ENCODE measurements at places on chromosomes 2 and 18.
A peak's percentile ranks its signal among the peaks of the same experiment; 100 is the strongest.

DNA sequence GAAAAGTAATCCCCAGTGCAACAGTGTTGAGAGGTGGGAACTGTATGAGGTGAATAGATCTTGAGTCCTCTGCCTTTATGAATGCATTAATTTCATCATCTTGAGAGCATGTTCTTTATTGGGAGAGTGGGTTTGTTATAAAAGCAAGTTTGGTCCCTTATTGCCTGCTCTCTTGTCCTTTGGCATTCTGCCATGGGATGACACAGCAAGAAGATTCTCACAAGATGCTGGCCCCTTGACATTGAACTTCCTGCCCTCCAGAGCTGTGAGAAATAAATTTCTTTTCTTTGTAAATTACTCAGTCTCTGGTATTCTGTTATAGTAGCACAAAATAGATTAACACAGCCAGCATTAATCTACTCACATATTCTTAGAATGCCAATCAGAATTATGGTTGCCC lies 108.6 kb downstream of the EHBP1 start:
- DNase-seq = no peak

DNA sequence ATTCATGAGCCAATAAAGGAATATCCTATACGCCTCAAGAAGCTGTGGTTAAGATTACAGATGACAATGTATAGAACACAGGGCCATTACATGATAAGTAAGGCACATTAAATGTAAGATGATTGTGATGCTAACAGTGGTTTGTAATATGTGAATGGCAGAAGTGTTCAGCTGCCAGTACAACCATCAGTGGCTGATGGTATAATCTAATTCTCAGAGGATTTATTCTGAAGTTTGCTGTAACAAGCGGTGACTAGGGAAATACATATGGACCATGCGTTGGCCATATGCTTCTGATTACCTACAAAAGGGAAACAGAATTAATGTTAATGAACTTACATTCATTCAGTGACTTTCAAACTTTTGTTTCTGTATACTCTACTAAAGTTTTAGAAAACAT lies 750.8 kb upstream of the KLHL29 start:
- no peak for DNase-seq

DNA sequence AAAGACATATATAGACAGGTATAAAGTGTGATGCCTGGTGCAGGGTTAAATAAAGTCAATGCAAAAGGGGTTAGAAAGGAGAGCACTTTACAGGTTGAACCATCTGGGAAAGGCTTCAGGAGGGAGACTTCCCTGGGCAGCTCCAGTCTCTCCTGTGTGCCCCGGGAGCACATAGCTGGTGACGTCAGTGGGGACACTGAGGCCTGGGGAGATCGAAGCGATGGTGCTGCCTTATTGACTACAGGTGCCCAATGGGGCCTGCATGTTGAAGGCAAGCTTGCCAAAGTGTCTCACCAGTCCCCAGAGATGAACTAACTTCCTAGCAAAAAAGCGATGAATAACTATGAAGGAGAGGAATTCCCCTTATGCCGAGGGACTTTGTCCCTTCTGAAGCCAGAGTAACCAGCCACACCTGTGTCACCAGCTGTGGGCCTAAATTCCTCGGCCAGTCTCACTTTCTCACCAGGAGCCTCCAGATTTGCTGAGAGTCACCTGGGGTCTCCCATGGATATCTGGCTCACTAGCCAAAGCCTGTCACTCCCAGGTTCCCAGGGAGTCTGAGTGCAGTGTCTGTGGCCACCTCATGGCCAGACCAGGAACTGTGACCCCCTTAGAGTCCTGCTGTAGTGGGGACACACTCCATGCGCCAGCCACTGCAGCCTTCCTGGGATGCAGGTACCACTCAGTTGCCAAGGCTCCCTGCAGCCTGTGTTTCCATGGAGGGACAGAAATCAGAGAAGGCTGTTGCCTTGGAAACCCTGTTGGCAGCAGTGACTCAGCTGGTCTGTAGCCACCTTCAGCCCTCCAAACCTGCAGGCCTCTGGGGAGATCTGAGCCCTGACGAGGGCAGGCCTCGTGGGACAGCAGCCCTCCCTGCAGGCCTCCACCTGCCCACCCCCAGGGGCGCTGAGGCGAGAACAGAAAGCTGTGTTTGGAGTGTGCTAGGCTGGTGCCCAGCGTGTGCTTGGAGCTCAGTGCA lies 128.7 kb downstream of the CTIF start:
- no peak for DNase-seq

DNA sequence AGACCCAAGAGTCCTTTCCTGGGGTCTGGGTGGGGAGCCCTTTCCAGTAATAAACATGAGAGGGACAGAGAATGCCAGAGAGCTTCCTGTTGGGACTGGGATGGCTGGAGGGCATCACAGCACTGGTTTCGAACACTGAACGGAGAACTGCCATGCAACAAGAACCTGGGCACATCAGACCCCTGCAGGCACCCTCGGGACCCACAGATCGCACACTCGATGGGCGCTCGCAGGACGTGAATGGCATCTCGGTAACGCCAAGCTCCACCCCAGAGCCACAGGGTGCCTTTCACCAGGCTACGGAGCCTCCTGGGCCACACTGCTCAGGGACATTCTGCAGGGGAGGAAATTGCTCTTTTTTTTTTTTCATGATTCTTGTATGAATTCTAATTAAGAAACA lies 25.1 kb downstream of the SLC66A2 start:
- no peak for DNase-seq

DNA sequence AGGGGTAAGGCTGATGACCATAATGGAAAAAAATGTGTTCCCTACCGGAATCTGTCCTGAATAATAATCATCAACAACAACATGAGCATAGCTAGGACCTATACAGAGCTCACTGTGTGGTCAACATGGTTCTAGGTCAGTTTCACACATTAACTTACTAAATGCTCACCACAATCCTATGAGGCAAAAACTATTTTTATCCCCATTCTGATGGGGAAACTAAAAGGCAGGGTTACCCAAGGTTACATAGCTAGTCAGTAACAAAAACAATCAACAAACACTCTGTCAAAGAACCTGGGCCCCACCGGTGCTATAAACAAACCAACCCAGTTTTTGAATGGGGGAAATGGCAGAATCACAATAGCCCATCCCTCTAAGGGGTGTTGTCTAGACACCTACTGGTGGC lies 40.1 kb downstream of the AOX1 start:
- DNase-seq = no peak

DNA sequence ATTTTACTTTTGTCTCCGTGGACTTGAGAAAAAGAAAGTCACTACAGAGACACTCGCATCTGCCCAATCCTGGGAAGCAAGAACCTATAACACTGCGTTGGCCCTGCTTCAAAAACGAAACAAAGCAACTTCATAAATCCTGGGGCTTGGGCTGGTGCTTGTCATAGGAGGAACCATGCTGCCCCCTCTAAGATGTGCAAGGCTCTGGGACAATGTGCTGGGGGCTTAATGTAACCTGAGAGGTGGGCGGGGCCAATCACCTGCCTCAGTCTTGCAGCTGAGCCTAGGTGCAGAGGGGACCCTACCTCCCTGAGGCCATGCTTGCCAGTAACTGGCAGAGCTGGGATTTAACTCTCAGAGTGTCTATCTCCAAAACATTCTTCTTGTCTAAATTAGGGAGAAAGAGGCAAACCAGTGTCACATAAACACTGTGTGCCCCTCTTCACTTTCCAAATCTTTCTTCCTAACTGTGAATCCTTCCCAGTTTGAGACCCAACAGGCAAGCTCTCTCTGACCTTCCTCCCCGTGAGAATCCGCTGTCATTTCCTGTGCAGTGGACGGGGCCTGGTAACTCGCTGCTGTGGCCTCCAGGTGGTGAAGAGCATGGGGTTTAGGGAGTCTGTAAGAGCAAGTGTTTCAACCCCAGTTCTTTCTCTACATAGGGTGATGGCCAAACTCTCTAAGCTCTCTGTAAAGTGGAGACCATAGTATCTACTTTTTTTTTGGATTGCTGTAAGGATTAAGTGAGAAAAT lies 115.1 kb downstream of the ACKR3 start:
- DNase-seq = no peak

GRCh38 chr2:221606424-221606823 lies 34.3 kb upstream of the EPHA4 start:
- no peak for DNase-seq

- no peak for DNase-seq
Measured at GRCh38 chr2:15034246-15034645, 401.7 kb downstream of the LRATD1 start.

GRCh38 chr2:233098618-233099017 lies 38.5 kb downstream of the INPP5D start:
- DNase-seq = no peak

DNA sequence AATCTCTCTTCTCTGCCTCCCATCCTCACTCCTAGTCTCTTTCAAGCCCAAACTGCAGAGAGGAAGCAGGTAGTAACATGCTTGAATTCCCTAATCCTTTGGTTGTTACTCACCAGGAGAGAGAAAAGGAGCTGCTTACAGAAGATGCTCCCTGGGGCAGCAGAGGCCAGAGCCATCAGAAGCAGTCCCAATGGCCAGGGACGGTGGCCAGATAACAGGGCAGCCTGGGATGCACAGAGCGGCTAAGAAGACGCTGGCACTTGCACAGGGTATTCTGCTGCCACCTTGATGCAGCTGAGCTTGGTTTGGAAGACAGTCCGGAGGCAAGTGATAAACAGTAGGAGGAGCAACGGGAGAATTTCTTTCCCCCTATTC lies 250 bp downstream of the DSC1 start:
- DNase-seq = no peak

DNA sequence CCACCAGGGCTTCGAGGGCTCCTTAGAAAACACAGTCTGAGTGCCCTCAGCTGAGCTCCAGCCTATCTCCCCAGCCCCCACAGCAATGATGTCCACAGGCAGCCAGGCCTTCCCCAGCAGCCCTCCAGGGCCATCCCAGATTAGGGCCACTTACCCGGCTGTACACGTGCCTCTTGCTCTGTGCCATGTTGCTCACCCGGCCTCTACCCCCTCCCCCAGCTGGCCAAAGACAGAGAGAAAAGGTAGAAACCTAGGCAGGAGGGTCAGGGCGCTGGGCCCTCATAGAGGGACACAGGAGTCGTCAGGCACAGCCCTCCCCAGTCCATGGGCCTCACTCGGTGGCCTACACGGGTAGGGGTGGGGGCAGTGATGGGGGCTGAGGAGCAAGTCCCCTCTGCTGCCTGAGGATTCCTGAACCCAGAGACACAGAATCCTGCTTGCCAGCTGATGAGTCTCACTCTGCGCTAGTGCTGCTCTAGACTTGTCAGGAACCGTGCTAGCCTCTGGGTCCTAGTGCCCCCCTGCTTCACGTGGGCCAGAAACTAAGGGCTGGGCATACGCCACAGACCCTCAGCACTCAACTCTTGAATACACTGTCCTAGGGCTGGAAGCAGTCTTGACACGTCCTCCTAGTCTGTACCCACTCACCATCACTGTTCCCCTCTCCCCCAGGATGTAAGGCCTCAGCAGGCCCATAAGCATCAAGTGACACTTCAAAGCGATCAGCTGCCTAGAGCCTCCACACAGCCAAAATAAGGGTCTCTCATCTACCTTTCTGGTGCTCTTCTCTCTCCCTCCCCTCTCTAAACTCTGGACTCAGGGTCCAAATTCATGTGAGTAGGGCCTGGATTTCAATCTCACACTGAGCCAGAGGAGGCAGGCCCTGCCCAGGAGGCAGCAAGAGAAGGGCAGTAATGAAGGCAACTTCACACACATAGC lies at the start of gene DCTN1:
Gene DCTN1 (minus strand): TSS at position 461 of the 939 bp plus-strand sequence. CDS start 274 bp downstream, at position 187.
- peak; percentile 37 for DNase-seq

- peak; percentile 27 for DNase-seq
Measured at GRCh38 chr2:7685342-7686015, 768.3 kb downstream of the RNF144A start.

DNA sequence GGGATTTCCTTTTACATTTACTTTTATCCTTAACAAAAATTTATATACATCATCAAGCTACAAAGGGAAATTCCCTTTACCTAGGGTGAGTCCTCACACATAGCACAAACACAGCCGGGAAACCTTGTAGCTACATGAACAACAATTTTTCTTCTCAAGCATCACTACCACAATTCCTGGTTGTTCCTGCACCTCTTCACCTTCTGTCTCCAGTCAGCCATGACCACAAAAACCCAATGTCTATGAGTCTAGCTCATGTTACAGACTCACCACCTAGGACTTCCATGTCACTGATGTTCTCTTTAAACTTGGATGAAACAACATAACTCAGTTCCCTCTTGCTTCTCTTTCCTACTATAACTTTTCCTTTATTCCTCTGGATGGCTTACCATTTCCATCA lies 460.4 kb downstream of the MBD2 start:
- no peak for DNase-seq

- DNase-seq = no peak
Measured at GRCh38 chr2:62465741-62466502, 40.1 kb downstream of the TMEM17 start.

GRCh38 chr2:149857344-149857743 lies 269.8 kb upstream of the MMADHC start:
- DNase-seq = no peak

- DNase-seq = no peak
Measured at GRCh38 chr18:13264091-13265007, 45.8 kb downstream of the LDLRAD4 start.

GRCh38 chr18:34258176-34258575 lies 33.5 kb upstream of the NOL4 start:
- no peak for DNase-seq

GRCh38 chr2:47607005-47607679 lies 175.8 kb upstream of the MSH6 start:
- no peak for DNase-seq

- DNase-seq = no peak
Measured at GRCh38 chr2:126942427-126943203, 43.9 kb downstream of the TEX51 start.

DNA sequence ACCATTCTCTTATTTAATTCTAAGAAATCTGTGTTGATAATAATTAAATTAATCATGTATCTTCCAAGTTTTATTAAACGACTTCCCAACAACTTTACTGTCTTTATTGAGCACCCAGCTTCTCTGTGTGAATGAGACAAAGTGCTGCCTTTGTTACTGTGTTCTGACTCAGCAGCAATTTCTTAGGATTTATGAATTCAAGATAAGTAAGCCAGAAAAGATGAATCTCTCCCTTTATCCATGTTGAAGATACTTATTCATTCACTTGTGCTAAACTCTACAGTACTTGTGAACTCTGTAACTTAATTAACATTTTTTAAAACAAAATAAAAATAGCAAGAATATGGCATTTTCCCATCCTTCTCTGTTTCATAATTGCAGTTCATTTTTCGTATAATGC lies 1403.3 kb upstream of the DDX18 start:
- no peak for DNase-seq

GRCh38 chr2:47145466-47145865 lies 9.6 kb downstream of the STPG4 start:
- no peak for DNase-seq

GRCh38 chr18:7290077-7290476 lies 59.2 kb downstream of the LRRC30 start:
- no peak for DNase-seq
